ENCODE measurements at places on chromosomes 5 and 9.
A peak's percentile ranks its signal among the peaks of the same experiment; 100 is the strongest.

- no peak for DNase-seq
Measured at GRCh38 chr5:122221857-122222256, 90.2 kb upstream of the SNCAIP start.

DNA sequence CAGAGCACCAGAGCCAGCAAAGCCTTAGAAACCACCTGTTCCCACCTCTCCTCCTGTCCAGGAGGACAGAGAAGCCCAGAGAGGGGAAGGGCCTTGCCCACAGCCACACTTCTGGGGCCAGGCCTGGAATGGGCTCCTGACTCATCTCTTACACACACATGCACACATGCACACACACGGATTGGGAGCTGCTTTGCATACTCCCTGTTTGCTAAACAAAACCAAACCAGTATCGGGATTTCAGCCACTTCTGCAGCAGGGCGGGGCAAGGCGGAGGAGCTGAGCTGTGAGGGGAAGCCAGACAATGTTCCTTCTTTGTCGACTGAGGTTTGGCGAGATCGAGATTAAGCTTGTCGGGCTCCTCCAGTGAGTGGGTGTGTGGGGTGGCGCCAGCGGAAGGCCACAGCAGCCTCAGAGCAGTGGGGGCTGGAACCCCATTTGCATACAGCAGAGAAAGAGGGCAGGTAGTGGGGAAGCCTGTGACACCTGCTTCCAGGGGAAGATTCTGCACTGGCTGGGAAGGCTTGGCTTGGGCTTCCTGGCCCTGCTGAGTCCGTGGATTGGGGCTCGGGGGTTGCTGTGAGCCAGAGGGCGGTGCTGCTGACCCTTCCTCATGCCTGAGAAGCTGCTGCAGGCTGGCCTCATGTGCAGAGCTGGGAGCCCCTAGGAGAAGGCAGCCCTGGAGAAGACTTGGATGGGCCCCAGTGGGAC, 16.1 kb downstream of the GFI1B start:
- no peak for DNase-seq

DNA sequence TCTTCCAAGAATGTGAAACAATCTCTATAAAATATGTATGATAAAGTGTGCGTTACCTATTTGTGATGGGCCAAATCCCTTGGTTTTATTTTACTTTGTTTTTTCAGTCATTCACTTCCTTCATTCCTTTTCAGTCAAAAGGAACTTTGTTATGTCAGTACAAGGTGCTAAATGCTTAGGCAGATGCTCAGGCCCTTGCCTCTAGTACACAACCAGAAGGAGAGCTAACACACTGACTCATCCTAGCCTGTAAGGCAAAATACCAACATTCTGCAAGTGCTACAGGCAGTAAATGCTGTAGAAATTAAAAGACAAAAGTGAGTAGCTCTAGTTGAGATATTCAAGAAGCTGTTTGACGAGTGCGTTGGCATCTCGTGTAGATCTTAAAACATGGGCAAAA, 49.4 kb downstream of the TRPM6 start:
- no peak for DNase-seq

- no peak for DNase-seq
Measured at GRCh38 chr5:53364061-53364460, 116.4 kb upstream of the FST start.

DNA sequence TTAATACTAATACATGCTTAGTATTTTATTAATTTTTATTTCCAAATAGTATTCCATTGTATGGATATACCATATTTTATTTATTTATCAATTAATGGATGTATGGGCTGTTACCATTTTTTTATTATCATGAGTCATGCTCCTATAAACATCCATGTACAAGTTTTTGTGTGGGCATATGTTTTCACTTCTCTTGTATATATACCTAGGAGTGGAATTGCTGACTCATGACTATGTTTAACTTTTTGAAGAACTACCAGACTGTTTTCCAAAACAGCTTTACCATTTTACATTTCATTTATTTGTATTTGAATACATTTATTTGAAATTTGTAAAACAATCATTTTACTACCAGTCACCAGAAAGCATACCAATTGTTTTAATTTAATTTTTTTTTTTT, 14.1 kb upstream of the LRRC19 start:
- DNase-seq: no peak

DNA sequence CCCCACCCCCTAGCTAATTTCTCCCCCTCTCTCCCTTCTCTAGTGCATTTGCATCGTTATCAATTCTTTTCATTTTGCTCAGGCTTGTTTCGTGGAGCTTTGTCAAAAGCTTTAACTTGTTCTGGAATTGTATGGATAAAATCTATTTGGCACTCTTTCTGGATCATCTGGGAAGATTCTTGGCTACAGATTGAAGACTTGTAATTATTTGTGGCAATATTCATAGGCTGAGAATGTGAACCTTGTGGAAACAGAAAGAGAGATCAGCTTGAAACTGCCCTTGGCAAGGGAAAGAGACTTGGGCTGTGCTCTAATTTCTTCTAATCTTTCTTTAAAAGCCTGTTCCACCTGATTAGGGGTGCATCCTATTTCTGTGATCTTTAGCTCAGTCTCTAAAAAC, 340.6 kb upstream of the DAB2 start:
- no peak for DNase-seq

DNA sequence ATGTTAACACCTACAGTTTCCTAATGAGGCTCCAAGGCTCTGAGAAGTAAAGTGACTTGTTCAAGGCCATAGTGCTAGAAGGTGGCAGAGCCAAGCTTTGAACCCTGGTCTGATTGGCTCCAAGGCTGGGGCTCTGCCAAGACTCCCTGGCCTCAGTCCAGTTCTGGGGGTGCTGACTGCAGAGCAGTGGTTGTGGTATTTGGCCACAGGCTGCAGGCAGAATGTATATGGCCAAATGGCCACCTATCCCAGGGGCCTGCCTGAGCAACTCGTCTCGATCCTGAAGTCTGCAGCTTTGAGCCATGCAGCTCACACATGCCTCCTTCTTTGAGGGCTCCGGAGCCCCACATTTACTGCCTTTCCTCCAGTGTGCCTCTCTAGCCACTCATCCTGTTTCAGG, 9.7 kb upstream of the NEK6 start:
- no peak for DNase-seq

- DNase-seq: no peak
Measured at GRCh38 chr5:125607018-125607417, 816.2 kb upstream of the GRAMD2B start.

GRCh38 chr9:85258823-85259370, 482.9 kb downstream of the AGTPBP1 start:
- no peak for DNase-seq

- DNase-seq: peak; percentile 47
Measured at GRCh38 chr9:33129886-33130881, 37.0 kb downstream of the B4GALT1 start.

- no peak for DNase-seq
Measured at GRCh38 chr9:93959739-93960154, 4.6 kb upstream of the BARX1 start.

GRCh38 chr5:71455427-71456361, at the start of gene BDP1:
BDP1 (plus strand) TSS chr5:71455651; CDS start chr5:71455878, 227 bp downstream.
- peak; percentile 96 for DNase-seq

- DNase-seq: no peak
Measured at GRCh38 chr5:20254748-20255147, 266.7 kb upstream of the CDH18 start.

- DNase-seq: no peak
Measured at GRCh38 chr9:129761293-129761900, 8.6 kb upstream of the PTGES start.

DNA sequence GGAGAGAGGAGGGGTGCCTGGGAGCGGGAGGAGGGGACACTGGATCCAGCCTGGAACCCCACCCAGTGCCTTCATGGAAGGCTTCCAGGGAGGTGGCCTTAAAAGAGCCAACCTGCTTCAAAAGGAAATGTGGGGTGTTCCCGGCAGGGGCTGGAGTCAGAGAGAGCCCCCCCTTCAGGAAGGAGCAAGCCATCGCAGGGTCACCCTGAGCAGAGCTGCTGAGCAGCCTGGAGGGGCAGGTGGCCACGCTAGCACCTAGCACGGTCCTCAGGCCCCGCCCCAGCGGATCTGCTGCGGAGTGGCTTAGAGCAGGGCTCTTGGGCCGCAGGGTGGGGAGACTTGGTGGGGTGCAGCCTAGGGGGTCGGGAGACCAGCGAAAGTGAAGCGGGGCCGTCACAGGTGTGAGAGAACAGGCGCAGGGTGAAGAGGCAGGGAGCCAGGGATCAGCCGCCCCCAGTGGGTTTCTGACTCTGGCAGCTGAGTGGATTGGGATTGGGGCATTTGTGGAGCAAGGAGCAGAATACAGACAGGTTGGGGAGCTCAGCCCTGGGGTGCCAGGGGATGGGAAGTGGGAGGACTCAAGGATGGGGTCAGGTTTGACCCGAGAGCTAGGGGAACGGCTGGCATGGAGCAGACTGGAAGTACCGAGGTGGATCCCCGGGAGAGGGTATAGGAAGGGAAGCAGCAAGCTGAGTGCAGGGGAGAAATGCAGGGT, 1.5 kb downstream of the LCN2 start:
- no peak for DNase-seq

DNA sequence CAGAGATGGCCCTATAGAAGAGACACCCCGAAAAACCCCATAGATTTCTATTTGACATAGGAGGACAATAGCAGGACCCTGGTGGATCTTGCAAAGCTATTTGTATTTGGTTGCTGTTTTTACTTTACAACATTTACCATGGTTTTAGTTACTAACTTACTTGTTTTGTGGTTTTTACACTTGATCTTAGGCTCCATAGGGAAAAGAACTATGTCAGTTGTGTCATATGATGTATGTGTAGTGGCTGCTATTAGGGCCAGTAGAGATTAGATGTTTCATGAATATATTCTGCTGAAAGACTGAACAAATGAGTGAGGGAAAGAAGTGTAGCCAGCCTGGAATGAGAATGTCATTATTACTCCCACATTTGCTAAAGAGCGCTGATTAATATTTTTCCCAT, 388.1 kb downstream of the SEMA5A start:
- no peak for DNase-seq

DNA sequence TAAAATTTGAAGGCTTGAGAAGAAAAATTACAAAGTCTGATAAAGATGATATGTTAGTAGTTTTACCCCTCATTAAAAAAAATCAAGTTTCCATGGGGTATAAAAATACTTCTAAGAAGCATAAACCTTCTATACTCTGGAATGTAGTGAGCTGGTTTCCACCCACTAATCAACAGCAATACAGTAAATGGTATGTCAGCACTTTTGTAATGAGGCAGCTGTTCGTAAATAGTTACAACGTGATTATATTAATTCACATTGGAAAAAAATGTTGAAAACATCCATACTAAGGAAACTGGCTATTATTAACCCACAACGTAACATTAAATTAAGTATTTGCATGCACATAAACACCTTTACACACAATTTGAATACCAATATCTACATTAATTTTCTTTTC, 283.1 kb upstream of the FAM174A start:
- DNase-seq: no peak

DNA sequence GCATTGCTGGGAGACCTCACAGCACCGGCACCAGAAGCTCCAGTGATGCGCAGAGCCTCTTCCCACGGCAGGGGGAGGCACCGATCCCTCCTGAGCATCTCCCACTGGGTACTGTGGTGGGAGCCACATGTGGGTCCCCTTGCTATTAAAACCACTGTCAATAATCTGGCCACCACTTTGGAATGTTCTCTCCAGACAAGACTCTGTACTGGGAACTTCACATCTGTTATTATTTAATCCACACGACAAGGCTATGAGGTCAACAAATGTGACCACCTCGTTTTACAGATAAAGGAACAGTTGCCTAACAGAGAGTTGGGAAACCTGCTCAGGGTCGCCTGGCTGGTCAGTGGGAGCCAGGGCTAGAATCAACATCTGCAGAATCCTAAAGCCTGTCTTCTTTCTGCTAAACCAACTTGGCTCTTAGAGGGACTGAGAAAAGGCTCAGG, 72.7 kb downstream of the EPB41L4B start:
- no peak for DNase-seq

- no peak for DNase-seq
Measured at GRCh38 chr5:121681229-121681855, 170.3 kb upstream of the FTMT start.

DNA sequence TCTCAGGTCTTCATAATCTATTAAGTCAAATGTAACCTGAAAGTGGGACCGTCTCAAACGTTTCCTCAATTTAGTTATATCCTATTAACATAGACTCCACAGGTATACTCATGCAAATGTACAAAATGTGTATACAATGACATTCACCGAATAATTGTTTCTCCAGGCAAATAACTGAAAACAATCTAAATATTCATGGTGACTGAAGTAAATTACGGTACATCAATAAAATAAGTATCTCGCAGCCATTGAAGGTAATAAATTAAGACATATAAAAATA, 482 bp downstream of the IARS1 start:
- no peak for DNase-seq

GRCh38 chr9:112037281-112038016, 137.6 kb downstream of the SUSD1 start:
- peak; percentile 54 for DNase-seq

DNA sequence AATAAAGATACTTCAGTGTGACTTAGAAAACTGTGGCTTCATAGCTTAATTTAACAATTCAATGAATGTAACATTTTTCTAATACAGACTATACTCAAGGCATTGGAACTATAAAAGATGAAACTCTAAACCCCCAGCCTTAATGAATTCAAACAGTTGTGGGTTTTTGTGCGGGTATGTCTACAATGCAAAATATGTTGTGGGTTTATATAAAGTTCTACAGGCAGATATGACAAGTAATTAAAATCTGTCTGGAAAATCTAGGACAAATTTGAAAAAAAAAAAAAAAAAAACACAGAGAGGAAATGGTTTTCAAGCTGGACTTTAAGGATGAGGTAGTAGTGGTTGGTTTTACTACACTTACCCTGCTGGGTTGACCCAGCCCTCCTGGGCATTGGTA, 467.5 kb upstream of the TLE4 start:
- no peak for DNase-seq

DNA sequence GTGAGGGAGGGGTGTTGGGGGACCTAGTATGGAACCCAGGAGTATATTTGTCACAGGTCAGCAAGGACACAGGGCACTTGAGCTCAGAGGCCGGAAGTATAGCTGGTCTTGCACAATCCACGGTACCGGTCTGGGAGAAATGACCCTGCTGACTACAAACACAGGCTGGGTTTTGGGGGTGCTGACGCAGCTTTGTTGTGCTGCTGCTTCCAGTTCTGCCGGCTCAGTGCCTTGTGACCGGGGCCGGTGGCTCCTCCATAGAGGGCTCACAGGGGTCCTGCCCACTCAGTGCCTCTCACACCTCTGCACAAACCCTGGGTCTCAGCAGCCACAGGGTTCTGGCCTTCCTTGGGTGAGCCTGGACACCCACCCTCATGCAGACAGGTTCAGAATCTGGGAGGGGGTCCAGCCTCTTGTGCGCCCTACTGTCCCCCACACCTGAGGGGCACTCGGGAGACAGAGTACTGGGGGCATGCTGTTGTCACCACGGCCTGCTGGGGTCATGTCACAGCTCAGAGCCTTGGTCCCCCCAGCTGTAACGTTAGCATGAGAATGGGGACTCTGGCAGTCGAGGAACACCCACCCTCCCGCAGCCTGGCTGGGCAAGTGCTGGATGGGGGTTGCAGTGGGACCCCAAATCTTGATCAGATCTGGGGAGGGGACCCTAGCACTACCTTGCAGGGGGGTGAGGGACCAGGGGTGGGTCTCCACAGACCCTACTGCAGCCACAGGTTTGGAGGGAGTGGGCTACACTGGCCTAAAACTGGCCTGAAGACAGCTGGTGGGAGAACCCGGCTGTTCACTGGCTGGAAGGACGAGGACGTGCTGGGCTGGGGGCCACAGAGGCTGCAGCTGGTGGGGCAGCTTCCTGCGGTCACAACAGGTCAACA, 17.7 kb downstream of the NINJ1 start:
- no peak for DNase-seq
